ENCODE measurements at places on chromosomes 4 and X.

DNA sequence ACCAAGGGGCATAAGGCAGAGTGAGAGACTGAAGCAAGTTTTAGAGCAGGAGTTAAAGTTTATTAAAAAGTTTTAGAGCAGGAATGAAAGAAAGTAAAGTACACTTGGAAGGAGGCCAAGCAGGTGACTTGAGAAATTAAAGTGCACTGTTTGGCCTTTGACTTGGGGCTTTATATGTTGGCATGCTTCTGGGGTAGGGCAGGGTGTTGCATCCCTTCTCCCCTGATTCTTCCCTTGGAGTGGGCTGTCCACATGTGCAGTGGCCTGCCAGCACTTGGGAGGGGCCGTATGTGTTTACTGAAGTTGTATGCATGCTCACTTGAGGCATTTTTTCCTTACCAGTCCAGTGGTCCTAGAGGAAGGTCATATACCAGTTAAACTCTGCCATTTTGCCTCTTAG, 35.3 kb upstream of the GPR173 start:
- no peak for DNase-seq

DNA sequence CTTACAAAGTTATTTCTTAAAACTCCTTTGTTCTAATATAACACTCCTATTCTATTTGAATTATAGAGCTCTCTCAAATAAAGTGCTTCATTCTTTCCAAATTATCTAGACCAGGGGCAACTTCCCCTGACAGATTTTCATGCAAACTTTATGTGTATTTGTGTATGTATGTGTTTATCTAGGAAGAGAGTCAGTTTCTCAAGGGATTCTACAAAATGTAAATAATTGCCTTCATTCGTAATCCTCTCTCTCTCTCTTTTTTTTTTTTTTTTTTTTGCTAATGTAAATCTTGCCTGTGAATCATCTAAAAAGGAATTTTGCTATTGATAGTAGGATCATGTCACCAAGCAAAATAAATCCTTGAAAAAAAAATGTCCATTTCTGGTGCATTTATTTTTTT, 38.9 kb upstream of the RBPJ start:
- DNase-seq: no peak

GRCh38 chr4:8191136-8191747, 7.8 kb upstream of the SH3TC1 start:
- DNase-seq: no peak

DNA sequence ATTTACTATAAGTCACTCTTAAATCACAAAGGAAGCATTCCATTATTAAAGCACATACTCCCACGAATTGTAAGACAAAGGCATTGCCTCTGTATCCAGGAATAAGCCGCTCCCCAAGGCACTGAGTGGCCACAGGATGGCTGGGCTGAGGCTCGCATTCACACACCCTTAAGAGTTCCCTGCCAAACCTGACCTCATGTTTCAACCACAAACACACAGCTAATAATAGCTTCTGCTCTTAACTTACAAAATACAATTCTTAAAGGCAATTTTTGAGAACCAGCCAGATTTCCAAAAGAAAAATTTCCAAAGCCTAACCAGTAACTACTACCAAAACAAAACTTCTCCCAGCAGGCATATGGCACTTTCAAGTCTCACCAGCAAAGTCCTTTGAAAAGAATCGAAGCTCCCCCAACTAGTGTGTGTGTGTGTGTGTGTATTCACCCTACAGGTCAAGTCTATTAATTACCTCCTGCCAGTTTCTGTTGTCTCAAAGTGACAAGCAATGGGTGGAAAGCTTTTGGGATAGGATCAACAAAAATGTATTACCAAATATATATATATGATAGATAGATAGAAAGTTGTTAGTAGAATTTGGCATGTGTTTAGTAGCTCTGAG, 36.0 kb downstream of the ARHGAP6 start:
- no peak for DNase-seq

DNA sequence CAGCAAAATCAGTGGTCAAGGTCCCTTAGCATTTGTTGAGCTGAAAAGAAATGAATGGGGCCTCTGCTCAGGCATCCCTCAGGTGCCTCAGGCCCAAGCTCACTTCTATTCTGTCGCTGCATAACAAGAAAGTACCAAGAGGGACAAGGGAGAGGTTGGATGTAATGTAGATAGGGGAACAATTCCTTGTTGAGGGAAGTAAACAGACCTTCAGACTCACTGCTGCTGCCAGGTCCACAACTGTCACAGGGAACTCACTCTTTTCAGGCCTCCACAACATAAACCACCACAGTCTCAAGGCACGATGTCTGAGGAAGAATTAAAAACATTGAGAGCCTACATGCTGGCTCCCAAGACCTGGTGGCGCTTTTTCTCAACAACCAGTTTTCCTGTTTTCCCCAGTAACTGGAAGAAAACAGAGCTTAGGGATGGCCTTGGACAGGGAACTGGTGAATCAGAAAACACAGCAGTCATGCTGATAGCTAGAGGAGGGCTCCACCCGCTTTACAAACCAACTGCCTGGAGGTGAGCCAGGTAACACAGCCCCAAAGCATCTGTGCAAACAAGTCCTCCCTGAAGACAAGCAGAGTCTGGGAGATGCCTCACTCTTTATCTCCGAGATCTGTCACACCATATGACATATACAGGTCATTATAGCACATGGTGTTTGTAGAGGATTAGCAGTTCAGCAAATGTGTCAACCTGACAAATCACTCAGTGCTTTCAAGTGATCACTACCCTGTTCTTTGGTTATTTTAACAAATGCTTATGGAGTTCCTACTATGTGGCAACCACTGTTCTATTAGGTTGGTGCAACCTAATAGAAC, 14.3 kb upstream of the AWAT1 start:
- no peak for DNase-seq

DNA sequence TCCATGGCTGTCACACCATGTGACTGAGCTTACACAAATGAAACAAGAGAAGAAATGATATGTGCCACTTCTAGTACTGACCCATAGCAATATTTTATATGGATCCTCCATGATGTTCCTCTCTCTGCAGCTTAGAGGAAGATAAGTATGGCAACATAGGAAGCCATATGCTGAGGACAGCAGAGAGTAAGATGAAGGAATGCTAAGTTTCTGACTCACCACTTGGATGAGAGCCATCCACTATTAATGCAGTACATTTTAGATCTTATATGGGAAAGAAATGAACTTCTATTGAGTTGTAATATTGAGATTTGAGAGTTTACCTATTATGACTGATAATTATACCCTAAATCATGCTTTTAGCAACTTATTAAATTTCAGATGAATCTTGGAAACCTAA, 386.9 kb upstream of the MAOA start:
- no peak for DNase-seq

GRCh38 chr4:158750379-158750778, 18.4 kb upstream of the FNIP2 start:
- no peak for DNase-seq

GRCh38 chr4:95548738-95549245, at the start of gene UNC5C:
UNC5C (minus strand) TSS chr4:95548973.
- DNase-seq: no peak

DNA sequence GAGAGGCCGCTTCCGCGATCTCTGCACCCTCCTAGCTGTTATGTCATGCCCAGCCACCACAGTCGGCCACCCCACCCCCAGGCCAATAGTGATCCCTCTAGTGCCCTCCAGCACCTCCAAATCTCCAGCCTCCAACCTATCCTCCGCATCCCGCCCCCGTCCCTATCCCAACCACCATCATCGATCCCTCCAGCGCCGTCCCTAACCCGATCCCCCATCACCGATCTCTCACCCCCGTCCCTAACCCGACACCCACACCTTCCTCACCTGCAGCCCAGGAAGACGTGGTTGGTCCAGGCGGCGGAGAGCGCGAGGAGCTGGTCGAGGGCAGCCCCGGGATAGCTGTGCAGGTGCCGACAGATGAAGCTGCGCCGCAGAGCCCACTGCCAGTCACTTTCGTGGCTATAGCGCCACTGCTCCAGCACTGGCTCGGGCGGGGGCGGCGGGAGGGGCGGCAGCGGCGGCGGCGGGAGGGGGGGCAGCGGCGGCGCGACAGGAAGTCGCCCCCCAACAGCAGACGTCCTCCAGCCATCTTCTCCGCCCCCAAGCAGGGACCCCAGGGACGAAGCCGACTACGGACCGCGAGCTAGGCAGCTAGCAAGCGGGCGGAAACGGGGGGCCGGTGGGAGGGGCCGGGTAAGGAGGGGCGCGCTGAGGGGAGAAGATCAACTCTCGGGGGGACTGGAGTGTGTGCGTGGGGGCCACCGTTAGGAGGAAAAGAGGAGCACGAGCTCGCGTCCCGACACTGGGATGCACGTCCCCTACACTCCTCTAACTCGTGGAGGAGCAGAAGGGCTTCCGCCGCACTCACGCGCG, 552 bp downstream of the NKRF start:
- no peak for DNase-seq

GRCh38 chrX:11778230-11778629, 20.2 kb downstream of the MSL3 start:
- DNase-seq: no peak

GRCh38 chr4:86481440-86481839, 112.7 kb upstream of the PTPN13 start:
- no peak for DNase-seq

DNA sequence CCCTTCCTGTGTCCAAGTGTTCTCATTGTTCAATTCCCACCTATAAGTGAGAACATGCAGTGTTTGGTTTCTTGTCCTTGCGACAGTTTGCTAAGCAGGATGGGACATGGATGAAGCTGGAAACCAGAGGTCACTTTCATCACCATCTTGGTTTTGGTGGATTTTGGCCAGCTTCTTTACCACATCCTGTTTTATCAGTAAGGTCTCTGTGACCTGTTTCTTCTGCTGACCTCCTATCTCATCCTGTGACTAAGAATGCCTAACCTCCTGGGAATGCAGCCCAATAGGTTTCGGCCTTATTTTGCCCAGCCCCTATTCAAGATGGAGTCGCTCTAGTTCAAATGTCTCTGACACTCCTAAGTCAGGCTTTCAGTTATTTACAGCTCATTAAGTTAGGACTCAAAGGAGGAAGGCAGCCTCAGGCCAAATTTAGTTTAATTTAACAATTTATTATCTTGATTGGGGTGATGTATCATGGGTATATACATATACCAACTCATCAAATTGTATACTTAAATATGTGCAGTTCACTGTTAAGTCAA, 169.9 kb upstream of the NDP start:
- DNase-seq: no peak

- DNase-seq: no peak
Measured at GRCh38 chr4:82623121-82623683, 61.4 kb upstream of the TMEM150C start.

DNA sequence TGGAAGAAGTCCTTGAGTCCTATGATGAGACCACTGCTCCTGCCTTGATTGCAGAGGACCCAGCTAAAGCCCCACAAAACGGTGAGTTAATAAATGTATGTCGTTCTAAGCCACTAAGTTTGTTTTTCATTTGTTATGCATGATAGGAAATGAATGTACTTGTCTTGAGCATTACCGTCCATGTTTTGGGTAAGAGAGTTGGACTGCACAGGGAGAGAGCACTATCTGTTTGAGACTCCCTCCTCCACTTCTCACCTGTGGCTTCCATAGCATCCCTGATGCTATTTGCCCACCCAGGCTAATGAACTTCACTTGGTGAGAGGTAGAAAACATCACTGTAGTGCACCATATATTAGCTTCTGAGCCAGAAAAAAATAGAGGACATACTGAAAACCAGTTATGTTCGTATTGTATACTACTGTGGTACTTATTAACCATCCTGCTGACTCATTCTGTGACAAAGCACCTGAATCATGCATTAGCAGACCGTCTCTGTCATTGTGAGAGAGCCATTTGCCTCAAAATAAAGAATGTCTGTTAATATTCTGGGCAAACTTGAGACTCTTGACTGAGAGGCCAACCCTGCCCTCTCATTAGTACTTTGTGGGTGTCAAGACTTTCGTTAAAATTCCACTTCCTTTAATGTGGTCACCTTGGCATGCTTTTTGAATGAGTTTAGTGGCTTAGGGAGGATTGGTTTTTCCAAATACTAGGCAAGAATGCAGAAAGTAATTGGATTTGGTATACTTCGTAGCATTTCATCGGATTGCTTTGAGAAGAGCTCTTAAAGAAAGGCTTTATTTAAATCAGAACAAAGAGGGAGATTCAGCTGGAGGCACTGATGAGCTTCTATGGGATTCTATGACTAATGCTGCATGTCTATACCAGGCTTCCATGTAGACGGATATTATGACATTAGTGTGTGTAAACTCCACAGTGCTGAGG, 99.3 kb upstream of the GRPR start:
- no peak for DNase-seq

DNA sequence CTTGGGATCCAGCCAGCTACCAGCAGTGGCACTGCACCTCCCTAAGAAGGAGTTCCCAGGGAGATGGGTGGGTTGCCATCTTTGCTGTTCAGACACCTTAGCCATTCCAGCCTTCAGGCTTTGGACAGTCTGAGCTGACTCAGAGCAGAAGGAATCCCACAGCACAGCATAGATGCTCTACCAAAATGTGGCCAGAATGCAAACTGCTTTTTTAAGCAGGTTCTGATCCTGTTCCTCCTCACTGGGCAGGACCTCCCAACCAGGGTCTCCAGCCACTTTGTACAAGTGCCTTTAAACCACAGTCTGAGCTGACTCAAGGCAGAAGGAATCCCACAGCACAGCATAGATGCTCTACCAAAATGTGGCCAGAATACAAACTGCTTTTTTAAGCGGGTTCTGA, 209.0 kb downstream of the NPNT start:
- DNase-seq: no peak

GRCh38 chrX:153665726-153666306, 7.8 kb downstream of the PNCK start:
- no peak for DNase-seq

- no peak for DNase-seq
Measured at GRCh38 chrX:154596290-154596929, 11.5 kb downstream of the CTAG1A start.

DNA sequence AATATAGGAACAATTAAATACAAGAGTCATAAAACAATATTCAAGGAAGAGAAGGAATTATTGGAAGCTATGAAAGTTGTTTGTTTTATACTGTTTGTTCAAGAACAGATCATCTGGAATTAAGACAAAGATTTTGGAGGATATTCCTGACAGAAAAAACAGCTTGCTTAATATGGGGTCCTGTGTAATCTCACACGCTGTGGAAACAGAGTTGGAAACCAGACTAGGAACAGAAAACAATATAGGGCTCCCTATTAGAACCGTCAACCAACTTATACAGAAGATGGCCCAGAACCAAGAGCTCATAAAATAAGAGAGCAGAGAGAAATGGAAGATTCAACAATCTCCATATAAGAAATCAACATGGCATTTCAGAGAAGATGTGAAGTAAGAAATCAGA, 156.0 kb downstream of the PCDH18 start:
- DNase-seq: no peak

DNA sequence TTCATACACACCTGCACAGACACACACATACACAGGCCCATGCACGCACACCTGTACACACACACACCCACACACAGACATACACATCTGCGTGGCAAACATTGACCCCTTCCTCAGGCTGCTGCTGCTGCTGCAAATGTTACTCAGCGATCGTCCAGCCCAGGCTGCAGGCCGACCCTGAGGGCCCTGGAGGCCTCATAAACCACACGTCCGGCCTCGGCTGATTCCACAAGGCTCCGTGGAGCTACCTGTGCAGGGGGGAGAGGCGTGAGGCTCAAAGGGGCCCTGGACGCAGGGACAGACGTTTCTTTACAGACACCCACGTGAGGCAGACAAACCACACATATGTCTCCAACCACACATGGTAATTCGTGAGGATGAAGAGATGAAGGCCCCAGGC, 53.9 kb upstream of the PPP2R3B start:
- DNase-seq: no peak

GRCh38 chrX:39214387-39215126, 413.3 kb downstream of the MID1IP1 start:
- DNase-seq: no peak

All from NCI-H1105 (cell line).